ENCODE measurements at places on chromosomes 2 and 18. TPM values are rescaled to one million over a fixed set of nuclear protein-coding genes. Genes with fewer than 3 reads are reported as not detected.

Gene SULT6B1
- total RNA-seq, result not detected

GRCh38 chr2:111668741-111669140 lies 215.3 kb downstream of the ANAPC1 start:
- DNase-seq, result no peak

- DNase-seq, result no peak
Measured at GRCh38 chr2:218863021-218863520, 3.5 kb downstream of the WNT6 start.

DNA sequence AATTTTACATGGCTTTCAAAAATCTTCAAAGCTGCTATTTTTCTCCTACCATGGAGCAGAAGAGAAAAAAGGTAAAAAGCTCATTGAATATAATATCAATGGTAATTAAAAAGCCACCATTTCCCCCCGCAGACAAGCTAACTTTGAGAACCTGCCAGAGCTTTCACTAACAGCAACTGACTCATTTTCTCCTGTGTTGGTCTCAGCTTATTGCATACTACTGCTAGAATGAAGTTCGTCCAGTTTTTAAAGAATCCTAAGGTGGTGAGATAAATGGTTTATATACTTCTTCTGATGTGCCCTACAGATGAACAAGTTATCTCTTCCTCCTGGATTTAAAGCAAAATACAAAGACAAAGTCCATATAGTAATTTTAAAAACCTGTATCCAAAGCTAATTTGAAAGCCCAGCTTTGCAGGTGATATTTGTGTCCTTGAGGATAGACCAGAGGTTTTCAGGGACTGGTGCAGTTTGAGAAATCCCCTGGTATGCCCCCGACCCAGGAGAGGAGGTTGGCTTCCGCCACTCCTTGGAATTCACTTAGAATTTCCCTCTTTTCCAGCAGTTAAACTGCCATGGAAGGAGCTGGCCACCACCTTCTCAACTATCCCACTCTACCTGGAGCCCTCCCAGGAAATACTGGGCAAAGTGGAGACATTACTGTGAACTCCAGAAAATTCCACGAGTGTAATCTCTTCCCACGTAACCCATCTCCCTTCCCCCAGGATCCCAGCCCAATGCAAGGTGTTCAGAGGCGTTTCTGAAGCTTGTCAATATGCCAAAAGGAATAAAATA lies 17.5 kb downstream of the YPEL5 start:
- DNase-seq, result no peak

DNA sequence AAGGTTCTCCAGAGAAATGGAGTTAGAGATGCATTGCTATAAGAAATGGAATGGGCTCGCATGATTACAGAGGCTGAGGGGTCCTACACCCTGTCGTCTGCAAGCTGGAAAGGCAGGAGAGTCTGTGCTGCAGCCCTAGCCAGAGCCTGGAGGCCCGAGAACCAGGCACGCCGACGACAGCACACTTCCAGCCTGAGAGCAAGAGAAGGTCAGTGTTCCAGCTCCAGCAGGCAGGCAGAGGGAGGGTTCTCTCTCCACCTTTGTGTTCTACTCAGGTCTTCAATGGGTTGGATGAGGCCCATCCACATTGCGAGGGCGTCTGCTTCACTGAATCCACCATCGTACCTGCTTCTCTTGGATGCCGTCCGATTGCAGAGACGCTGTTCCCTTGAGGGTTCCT lies 177.6 kb upstream of the HDAC4 start:
- DNase-seq, result no peak

GRCh38 chr2:159753797-159754196 lies 41.5 kb downstream of the MARCHF7 start:
- DNase-seq, result no peak
